ENCODE measurements at places on chromosomes 7 and 10.

DNA sequence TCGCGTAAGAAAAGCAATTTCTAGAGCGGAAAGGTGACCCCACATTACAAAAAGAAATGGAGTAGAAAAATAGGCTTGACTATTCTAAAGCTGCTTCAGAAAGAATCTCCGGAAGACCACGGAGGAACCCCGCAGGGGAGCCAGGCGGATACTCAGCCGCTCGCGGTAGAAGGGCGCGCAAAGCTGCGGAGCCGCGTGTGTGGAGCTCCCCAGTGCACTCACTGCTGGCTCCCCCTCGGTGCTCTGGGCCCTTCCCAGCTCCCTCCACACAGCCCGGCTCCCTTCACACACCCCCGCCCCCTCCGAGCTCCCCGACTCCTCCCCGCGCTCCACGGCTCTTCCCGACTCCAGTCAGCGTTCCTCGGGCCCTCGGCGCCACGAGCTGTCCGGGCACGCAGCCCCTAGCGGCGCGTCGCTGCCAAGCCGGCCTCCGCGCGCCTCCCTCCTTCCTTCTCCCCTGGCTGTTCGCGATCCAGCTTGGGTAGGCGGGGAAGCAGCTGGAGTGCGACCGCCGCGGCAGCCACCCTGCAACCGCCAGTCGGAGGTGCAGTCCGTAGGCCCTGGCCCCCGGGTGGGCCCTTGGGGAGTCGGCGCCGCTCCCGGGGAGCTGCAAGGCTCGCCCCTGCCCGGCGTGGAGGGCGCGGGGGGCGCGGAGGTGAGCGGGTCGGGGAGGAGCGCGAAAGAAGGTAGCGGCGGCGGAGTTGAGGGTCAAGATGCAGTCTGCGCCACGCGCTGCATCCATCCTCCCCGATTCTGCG is at the start of gene STEAP2:
TSS of gene STEAP2 (plus strand) at position 350 of the 758 bp plus-strand sequence. CDS start 13,343 bp downstream, outside the sequence.
- no peak for DNase-seq

DNA sequence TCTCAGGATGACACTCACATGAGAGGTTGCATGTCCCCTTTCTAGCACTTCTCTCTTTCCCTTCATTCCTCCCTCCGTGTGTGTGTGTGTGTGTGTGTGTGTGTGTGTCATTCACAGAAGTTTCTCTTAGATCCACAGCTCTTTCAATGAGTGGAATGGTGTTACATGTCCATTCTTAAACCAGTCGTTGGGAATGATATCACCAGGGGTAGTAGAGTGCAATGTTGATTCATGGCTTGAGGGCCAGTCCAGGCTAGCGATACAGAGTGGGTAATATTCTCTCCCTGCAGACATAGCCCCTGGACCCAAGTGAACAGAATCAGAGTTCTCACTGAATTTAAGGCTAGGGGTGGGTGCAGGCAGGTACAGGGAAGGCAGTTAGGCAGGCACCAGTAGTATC is 187.8 kb downstream of the SDK1 start:
- DNase-seq, result no peak

GRCh38 chr10:76558996-76559891 is 1078.4 kb downstream of the KCNMA1 start:
- DNase-seq, result no peak

DNA sequence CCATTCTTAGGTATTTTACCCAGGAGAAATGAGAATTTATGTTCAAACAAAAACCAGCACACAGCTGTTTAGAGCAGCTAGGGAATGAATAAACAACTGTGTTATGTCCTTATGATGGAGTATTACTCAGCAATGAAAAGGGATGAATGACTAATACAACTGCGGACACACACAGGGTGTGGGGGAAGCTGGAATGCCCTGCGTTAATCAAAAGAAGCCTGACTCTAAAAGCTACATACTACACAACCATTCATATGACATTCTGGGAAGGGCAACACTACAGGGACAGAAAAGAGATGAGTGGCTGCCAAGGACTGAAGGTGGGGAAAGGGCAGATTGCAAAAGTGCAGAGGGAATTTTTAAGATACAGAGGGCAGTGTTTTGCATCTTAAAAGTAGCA is 64.0 kb downstream of the DLG5 start:
- DNase-seq, result no peak

GRCh38 chr7:154426778-154427177 is 374.6 kb downstream of the DPP6 start:
- no peak for DNase-seq

GRCh38 chr10:132438091-132439024 is 41.4 kb downstream of the PWWP2B start:
- DNase-seq, result no peak

Data from keratinocyte (primary cell).